ENCODE measurements at places on chromosomes 2 and 18. TPM values are rescaled to one million over a fixed set of nuclear protein-coding genes. Genes with fewer than 3 reads are reported as not detected.
A peak's percentile ranks its signal among the peaks of the same experiment; 100 is the strongest.

FLACC1 gene
- polyA plus RNA-seq = 1.1 TPM

IL1B gene
- polyA plus RNA-seq = 2.3 TPM

DNA sequence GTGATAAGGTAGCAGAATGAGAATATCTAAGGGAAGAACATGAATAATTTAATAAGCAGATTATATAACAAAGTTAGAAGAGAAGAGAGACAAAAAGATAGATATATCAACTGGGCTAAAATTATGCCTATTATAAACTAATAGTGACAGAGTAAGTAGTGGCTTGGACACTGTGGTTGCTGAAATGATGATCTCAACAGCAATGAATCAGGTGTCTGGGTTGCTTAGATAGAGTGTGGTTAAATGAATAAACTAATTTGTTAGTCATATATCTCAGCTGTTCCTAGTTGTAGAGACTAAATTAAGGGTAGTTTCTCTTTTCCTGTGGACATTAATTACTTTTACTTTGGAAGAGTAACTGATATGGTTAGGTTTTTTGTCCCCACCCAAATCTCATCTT is 1485.4 kb upstream of the CELF4 start:
- DNase-seq = no peak

TDRD15 gene
- not detected for polyA plus RNA-seq

GRCh38 chr2:127700527-127701192 is 637 bp upstream of the SFT2D3 start:
- DNase-seq = no peak

GRCh38 chr2:28173377-28173776 is 219.3 kb upstream of the FOSL2 start:
- DNase-seq = no peak

GRCh38 chr18:22348521-22349316 is 69.0 kb downstream of the CTAGE1 start:
- DNase-seq = no peak

- no peak for DNase-seq
Observed at GRCh38 chr2:220081171-220081570, 453.7 kb downstream of the SLC4A3 start.

DNA sequence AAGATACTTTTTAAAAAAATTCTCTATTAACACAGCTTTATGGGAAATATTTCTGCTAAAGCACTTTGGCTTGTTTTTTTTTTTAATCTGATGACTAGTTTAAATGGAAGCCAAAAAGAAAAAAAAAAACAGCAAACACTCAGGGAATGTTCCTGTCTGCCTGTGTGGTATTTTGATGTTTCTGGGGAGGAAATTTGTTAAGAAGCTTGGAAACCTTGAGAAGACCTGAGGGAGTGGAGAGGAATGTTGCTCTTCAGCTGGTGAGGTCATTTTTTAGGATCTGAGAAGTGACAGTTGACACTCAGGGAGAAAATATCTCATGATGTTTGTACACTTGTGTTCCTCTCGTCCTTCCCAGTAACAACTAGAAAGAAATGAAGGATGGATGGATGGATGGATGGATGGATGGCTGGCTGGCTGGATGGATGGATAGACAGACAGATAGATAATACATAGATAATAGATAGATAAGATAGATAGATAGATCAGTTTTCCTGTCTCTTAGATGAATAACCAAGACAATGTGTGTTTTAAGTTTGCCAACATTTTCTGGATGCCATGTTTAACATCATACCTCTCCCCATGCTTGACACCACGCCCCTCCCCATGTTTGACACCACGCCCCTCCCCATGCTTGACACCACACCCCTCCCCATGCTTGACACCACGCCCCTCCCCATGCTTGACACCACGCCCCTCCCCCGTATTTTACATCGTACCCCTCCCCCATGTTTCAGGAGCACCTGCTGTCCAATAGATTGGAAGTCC is 84.8 kb downstream of the CTIF start:
- DNase-seq = peak; percentile 66

DNA sequence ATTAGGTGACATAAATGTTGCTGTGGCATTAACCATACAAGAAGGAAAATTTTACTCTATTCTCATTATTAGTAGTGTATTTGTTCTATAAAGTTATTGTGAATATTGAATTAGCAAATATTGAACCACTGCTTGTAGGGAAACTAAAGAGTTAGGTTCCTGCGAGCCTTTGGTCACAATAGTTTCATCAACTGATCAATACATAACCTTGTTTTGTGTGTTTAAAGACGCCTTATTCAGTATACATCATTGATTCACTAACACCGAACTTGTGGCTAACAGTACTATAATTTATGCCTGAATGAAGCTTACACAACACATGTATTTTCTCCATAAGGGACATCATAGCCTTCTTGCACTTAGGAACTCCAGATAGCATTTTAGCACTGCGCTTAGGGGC is 36.9 kb downstream of the VPS54 start:
- DNase-seq = no peak

DNA sequence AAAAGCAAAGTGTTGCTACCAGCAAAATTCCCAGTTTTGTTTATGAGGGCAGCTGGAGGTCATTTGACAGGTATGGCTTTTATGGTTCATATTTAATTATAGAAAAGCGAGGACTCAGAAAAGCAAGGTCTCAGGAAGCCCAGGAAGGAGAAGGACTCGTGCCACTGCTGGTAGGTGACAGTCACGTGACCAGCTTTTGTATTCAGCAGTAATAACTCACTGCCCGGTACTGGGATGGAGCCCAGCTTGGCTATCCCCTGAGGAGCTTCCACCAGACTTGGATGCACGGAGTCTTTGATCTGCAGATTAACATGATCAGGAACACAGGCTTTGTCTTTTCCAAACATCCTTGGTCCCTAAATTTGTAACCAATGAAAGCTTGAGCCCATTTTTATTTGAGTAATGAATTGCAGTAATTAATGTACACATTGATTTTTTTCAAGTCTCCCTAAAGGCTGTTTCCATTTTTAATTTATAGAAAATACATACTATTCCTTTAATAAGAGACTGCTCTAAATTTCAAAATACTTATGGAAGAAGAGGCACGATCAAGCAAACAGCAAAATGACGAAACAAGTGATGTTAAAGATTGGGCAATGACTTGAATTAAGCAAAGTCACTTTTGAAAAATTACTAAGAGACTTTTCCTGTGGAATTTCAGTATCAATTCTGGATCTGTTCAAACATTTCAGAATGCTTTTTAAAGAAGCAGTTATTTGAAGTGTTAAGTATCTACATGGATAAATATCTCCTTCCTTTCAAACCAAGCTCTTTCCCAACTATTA is 251.7 kb upstream of the HNRNPA3 start:
- no peak for DNase-seq

GRCh38 chr2:237210763-237211162 is 125.1 kb downstream of the COPS8 start:
- no peak for DNase-seq

AQP12B gene
- polyA plus RNA-seq = not detected

Measured in AG04450 (cell line).